WERI-Rb-1 (cell line): ENCODE measurements at places on chromosomes 11 and 22.

GRCh38 chr22:37909766-37910165 lies 3.7 kb downstream of the MICALL1 start:
- no peak for DNase-seq

DNA sequence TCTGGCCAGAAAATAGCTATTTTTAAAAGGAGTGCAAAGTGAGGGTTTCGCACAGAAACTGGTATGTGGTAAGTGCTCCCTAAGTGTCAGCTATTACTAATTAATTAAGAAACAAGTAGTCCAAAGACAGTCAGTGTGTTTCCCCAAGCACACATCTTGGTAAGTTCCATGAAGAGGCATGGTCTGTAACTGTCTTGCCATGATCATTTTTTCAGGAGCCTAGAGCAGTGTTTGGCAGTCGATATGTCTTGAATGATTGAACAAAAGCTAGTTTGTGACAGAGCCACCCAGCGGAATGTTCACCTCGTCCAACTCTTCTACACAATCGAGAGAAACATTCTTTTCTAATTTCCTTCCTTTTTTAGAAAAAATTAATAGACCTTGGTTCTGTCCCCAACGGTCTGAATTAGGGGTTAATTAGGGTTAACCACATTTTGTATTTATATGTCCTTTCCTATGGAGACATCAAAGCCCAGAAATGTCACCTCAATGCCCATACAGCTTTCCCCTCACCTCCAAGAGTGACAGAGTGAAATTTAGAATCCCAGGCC lies 57.6 kb upstream of the FTH1 start:
- DNase-seq = no peak

DNA sequence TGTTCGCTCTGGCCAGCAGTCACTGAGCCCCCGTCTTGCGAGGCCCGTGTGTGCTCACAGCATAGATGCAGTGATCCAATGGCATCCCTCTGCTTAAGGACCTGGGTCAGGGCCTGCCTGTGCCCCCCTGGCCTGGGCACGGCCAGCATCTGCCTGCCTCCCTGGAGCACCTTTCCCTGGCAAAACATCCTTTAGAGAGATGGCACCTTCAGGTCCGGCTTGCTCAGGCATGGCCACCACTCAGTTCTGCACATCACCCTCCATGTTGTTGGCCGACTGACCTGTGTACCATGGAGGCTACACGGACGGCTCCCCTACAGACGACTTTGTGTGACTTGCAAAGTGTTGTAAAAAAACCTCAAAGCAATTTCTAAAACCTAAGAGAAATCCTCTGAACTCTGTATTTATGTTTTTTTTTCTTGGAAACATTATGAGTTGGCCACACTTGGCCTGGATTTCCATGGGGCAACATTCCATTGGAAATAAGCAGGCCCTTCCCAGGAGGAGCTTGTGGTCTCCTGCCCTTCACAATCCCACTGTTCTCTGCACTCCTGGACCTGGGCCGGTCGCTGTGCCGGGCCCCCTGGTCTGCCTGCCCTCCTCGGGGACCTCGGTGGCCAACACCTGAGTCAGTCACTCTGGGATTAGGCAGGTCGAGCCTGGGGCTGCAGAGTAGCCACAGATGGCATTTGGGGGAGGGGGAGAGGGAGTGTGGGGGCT lies 592.4 kb downstream of the TBC1D22A start:
- DNase-seq = peak; percentile 77

GRCh38 chr11:122755941-122756340 lies 82.4 kb upstream of the CRTAM start:
- DNase-seq = no peak

GRCh38 chr11:109454857-109455256 lies 32.9 kb downstream of the C11orf87 start:
- DNase-seq = no peak

GRCh38 chr22:33209930-33210784 lies 152.0 kb upstream of the SYN3 start:
- peak; percentile 46 for DNase-seq

- no peak for DNase-seq
These were observed 52.1 kb downstream of the SMCO4 start for GRCh38 chr11:93490996-93491618.

- DNase-seq = no peak
These were observed 157.7 kb upstream of the TMEM45B start for GRCh38 chr11:129657866-129658525.

DNA sequence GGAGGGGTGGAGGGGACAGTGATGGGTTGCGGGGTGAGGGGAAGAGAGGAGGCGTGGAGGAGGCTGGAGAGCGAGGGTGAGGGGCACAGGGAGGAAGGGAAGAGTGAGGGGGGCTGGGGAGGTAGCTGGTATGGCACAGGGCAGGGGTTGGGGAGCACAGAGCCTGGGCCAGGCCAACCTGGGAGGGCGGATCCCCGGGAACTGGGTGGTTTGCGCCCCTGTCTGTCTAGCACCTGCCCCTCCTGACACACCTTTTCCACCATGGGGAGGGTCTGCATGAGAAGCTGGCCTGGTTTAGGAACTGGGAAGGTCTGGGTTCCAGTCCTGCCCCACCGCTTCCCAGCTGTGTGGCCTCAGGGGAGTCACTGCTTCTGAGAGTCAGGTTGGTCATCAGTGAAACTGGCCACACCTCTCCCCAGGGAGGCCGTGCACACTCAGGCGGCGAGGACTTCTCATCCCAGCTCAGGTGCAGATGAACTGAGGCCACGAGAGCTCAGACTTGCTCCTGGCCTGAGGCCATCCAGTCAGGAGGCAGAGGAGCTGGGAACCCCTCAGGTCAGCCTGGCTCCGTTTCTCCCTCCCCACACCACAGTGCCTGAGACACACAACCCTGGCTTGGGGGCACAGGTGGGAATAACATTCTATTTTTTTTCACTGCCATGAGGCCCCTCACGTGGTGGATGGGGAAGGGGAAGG lies 95.6 kb downstream of the PHF21B start:
- no peak for DNase-seq

- DNase-seq = no peak
These were observed 13.4 kb upstream of the MUC5B start for GRCh38 chr11:1209371-1210057.

DNA sequence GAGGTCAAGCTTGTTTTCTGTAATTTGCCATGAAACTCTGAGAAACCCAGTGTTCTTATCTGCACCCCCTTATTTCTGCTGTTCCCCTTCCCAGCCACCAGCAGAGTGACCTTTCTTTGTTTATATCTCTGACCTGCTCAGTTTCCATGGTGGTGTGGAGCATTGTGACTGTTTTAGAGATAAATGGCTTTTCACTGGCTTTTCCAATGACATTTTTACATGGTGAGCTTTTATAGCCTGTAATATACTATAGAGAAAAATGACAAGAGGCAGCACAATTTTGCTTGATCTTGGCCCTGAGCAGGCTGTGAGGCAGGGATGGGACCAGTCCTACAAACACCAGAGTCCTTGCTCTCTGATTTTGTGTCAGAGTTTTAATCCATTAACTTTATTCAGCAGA lies 233.9 kb downstream of the FAT3 start:
- no peak for DNase-seq

DNA sequence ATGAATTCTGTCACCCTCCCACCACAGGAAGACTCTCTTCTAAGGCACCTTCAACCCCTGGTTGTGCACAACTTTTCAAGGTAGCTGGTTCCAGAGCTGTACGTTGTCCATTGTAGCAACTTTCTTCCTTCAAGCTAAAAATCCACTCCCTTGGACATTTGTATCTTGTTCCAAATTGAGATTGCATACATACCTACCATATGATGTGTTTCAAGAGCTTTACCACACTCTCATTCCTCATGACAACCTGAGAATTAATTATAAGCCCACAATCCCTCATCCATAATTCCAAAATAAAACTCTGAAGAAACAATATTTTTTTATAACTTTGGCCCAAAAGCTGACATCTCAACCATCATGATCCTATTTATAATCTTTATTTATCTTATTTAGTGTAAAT lies 3.0 kb downstream of the OR52W1 start:
- no peak for DNase-seq

- no peak for DNase-seq
These were observed 32.7 kb downstream of the P4HA3 start for GRCh38 chr11:74278721-74279161.

GRCh38 chr11:40062616-40063015 lies 1396.8 kb downstream of the LRRC4C start:
- no peak for DNase-seq

DNA sequence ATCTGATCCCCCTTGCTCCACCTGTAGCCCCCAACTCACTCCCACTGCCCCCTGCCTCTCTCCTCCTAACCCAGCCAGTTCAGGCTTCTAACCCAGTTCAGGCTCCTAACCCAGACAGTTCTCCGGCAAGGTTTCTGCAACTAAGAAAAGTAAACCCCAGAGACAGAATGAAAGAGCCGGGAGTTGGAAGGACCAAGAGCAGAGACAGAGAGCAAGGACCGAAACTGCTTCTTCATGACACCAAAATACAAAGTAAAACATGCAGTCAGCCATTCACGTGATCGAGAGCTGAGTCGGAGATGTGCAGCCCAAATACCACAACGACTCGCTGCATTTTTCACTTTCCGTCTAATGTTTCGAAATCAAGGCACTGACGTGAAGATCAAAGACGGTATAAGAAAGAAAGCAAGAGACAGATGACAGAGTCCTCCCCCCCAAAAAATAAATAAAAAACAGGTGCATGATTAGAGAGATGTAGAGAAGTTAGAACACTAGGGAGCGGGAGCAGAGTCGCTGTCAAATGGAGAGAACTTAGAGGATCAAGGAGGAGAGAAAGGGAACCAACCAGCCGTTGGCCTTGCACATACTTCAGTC lies 884 bp downstream of the IL10RA start:
- no peak for DNase-seq

- no peak for DNase-seq
These were observed 6.1 kb upstream of the TPP1 start for GRCh38 chr11:6625156-6625831.

- peak; percentile 43 for DNase-seq
These were observed 15.8 kb downstream of the DGKZ start for GRCh38 chr11:46363031-46363407.

DNA sequence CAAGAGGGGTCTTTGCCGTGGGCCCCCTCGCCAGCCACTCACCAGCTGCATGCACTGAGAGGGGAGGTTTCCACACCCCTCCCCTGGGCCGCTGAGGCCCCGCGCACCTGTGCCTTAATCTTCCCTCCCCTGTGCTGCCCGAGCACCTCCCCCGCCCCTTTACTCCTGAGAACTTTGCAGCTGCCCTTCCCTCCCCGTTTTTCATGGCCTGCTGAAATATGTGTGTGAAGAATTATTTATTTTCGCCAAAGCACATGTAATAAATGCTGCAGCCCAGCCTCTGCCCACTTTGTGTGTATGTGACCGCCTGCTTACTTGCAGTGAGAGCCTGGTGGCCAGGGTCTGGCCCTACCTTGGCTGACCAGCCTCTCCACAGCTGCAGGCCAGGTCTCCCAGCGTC lies 2.8 kb upstream of the CRACR2B start:
- no peak for DNase-seq

DNA sequence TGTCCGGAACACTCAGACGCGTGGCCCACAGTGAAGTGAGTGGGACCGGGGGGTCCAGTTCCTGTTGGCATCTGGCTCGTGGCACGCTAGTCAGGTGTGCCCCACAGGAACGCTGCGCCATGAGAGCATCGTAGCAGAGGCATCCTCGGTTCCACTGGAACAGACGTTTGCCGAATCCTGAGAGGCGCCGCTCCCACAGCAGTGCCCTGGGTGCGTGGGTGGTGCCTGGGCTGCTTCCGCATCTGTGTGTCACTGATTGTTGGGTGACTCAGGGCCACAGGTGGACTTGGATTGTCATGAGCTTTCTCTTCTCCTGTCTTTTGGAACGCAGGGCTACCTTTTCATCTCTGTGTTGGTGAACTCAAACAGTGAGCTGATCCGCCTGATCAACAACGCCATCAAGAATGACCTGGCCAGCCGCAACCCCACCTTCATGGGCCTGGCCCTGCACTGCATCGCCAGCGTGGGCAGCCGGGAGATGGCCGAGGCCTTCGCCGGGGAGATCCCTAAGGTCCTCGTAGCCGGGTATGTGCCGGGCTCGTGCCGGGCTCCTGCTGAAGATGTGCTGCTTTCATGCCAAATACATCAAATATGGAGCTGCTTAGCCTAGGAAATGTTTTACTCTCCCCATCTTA lies 46.2 kb downstream of the AP2A2 start:
- no peak for DNase-seq
